ENCODE measurements at places on chromosomes 7 and 10.
A peak's percentile ranks its signal among the peaks of the same experiment; 100 is the strongest.

- DNase-seq: peak; percentile 2
These were observed 59.8 kb upstream of the OPN4 start for GRCh38 chr10:86594535-86594934.

- DNase-seq: no peak
These were observed 52.1 kb upstream of the ZNF438 start for GRCh38 chr10:31083765-31084184.

DNA sequence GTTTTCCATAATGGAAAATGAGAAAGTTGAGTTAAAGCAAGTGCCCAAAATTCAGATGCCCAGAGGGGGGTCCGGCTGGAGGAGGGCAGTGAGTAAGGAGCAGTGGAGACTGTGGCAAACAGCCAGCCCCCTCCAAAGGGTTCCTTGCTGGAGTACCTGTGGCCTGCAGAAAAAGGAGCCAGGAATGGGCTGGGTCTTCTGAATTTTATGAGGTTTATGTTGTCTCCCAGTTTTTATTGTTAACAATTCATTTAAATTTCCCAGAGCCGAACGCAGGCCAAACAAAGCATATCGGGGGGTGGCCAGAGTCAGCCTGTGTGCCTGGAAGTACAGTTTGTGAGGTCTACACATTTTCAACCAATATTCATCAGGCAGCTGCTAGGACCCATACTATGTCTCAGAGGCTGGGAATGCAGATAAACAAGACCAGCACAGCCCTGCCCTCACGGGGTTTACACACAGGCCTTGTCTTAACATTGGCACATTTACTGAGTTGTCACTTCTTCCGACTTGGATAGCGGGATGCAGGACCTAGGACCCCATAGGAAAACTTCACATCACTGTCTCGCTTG lies 12.9 kb upstream of the CSGALNACT2 start:
- DNase-seq: no peak

GRCh38 chr10:86366902-86367151 lies 232 bp upstream of the GRID1 start:
- DNase-seq: no peak

DNA sequence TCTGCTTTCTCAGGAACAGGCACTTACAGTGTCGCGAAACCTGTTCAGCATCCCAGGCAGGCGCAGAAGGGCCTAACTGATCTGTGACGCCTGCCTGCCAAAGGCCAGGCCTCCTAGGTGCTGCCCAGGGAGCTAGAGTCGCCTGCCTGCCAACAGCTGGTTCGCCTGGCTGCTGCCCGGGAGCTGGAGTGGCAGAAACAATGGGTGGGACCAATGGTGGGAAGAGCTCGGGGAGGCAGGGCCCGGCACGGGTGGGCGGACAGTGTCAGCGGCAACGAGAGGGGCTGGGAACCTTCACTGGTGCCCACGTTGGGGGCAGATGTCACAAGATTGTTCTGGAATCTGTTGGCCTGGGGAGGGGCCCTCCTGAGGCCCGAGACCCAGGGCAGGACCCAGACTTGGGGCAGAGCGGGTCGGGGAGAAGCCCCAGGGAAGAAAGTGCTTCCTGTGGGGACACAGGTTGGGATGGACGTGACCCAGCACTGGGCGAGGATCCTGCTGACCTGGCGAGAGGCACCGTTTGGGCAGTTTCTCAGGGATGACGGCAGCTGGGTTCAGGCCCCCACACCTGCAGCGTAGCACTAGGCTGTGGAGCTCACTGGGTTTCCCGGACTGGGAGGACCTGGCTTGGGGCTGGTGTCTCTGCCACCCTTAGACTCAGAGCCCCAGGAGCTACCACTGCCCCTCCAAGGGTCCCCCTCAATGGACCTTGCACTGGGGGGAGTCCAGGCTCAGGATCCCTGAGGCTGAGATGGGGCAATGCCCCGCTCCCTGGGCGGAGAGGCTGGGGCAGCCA lies 181.8 kb downstream of the ELFN1 start:
- no peak for DNase-seq

- DNase-seq: no peak
These were observed 288.9 kb downstream of the PARD3 start for GRCh38 chr10:34526186-34526585.

DNA sequence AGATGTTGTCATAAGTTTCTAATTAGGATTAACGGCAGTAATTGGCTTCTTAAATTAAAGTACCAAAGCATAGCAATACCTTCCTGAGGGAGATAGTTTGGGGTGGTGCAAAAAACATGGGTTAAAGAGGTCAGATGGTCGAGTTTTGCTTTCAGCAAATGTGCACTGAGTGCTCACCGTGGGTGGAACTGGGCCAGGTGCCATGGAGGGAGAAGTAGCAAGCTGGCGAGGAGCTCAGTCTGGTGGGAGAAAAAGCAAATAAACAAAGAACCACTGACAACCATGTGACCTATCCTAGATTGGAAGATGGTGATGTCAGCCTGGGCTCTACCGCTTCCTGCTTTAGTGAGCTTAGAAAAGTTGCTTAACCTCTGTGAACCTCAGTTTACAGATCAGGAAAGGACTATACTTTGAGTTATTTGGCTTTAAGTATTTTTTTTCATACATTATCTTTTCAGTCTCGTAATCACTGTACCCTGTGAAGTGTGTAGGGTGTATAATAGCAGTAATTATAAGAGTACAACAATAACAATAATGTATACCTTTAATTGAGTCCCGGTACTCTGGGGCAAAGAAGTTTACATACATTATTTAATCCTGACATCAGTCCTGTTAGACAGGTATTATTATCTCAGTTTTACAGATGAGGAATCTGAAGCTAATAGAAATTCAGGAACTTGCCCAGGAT lies 69.0 kb upstream of the PDCD4 start:
- peak; percentile 25 for DNase-seq
